ENCODE measurements at places on chromosomes 3 and 15.

GRCh38 chr15:39403640-39404117 lies 177.2 kb upstream of the THBS1 start:
- DNase-seq: no peak

- DNase-seq: no peak
Measured at GRCh38 chr3:136276049-136276755, 26.1 kb downstream of the PCCB start.

- peak; percentile 41 for DNase-seq
Measured at GRCh38 chr15:75455982-75456531, 4.6 kb upstream of the SIN3A start.

DNA sequence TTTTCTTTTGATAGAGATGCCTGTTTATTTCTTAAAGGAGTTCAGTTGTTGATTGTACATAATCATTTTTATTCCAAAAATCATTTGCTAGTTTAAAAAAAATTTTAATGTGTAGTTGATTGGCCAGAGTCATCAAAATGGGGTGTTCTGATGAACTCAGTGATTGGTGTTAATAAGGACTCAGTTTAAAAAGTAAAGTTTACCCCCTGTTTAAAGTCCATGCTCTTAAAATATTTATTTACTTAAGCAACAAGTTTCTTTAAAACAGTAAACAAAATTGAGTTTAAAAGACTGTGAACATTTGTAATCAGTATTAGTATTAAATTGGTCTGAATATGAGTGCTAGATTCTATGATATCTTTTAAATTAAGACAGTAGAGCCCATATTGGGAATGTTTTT lies 56.0 kb downstream of the MEF2A start:
- no peak for DNase-seq

GRCh38 chr15:67185621-67186225 lies 68.7 kb downstream of the AAGAB start:
- no peak for DNase-seq

- DNase-seq: peak; percentile 41
Measured at GRCh38 chr3:111859061-111859973, at the start of gene PHLDB2. Gene PHLDB2 (plus strand): TSS chr3:111859265. CDS start chr3:111884078, 24,813 bp downstream.
